ENCODE measurements at places on chromosomes 7 and 10.

GRCh38 chr10:18793951-18794350 is 134.7 kb downstream of the ARL5B start:
- DNase-seq: no peak

- peak; percentile 11 for DNase-seq
These were observed 89.2 kb downstream of the CARD11 start for GRCh38 chr7:2954433-2954853.

GRCh38 chr10:112722758-112723157 is 227.3 kb upstream of the TCF7L2 start:
- no peak for DNase-seq

- DNase-seq: no peak
These were observed 31.6 kb upstream of the SUN1 start for GRCh38 chr7:800692-801091.

DNA sequence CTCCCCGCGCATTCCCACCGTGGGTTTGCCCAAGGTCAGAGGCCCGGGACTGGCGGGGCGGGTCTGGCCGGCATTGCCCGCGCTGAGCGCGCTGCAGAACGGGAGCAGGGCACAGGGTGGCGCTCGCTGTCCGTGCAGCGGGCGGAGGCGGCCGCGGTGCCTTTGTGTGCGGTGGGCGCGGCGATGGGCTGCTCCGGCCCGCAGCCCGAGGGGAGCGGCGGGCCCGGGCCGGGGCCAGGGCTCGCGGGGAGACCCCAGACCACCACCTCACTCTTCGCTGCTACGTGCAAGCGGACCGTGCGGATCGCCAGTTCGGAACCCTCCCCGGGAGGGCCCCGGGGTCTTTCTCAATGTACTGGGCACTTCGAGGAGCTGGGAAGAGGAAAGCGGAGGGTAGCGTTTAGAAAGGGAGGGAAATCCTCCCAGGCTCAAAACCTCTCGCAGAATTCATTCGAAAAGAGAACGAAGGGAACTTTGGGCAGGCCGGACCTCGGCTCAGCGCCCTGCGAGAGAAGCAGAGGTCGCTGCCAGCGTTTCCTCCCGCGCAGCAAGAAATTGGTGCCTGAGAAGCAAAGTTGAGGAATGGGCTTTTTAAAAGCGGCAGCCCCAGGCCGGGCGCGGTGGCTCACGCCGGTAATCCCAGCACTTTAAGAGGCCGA is 8.5 kb downstream of the SP8 start:
- DNase-seq: no peak

- no peak for DNase-seq
These were observed 120.2 kb downstream of the CACNB2 start for GRCh38 chr10:18260310-18260922.

DNA sequence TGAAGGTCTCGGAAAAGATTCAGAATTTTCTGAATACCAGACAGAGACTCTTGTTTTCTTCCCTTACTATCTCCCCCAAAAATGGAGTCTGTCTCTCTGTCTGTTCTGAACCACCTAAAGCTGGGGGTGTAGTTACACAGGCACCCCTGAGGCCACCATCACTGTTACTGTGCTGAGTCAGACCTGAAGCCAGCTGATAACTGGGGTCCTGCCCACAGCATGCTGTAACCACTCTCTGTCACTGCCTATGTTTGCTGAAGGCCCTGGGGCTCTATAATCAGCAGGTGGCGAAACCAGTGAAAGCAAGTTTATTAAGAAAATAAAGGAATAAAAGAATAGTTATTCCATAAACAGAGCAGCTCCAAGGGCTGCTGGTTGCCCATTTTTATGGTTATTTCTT is 575.2 kb upstream of the POT1 start:
- DNase-seq: no peak

DNA sequence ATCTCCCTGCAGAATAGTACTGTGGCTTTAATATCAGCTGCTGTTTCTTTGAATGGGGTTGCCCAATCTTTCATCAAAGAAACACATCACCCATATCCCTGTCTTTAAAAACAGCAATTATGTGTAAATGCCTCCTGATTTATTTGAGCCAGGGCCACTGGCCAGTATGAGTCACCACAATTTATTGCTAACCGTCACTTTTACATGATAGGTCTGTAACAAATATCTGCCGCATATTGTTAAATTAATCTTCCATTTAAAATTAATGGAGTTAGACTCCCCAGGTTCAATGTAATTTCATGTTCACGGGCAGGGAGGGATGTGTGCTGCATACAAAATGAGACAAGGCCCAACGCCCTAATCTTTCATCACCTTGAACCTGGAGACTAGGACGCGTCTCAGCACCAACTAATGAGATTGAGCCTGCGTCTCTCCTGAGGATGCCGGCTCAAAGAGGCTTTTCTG is 673.4 kb downstream of the AUTS2 start:
- DNase-seq: no peak

DNA sequence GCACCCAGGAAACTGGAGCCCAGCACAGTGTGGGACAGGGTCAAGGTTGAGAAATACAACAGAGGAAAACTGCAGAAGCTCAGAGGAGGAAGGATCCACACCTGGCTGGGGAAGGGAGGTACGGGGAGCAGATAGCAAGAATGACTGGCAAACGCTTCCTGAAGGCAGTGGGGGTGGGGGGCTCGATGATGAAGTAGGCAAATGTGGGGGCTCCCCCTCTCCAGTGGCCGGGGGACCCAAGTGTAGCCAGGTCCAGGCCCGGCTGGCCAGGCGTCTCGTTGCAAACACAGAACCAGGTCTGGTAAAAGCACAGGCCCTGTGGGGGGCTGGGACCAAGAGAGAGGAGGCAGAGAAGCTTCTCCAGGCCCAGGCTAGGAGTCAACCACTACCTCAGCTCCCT is 7.7 kb downstream of the CHST15 start:
- DNase-seq: no peak
